BJ (cell line): ENCODE measurements at places on chromosomes 7 and 10.
A peak's percentile ranks its signal among the peaks of the same experiment; 100 is the strongest.

DNA sequence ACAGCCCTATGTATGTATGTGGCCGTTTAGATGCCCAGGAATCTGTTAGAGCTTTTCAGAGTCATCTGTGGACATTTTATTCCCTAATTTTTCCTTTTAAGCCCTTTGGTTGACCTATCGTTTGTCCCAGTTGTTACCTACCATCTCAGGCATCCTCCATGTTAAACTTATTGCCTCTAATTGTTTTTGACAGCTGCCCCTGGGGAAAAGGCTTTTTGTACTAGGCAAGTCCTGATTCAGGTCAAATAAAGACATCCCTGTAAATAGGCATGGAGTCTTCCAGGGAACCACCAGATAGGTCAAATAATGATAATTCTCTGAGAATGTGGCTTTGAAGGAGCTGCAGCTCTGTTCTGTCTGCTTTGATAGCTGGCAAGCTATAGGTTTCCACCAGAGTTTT is 87.7 kb upstream of the CYP26C1 start:
- no peak for DNase-seq

DNA sequence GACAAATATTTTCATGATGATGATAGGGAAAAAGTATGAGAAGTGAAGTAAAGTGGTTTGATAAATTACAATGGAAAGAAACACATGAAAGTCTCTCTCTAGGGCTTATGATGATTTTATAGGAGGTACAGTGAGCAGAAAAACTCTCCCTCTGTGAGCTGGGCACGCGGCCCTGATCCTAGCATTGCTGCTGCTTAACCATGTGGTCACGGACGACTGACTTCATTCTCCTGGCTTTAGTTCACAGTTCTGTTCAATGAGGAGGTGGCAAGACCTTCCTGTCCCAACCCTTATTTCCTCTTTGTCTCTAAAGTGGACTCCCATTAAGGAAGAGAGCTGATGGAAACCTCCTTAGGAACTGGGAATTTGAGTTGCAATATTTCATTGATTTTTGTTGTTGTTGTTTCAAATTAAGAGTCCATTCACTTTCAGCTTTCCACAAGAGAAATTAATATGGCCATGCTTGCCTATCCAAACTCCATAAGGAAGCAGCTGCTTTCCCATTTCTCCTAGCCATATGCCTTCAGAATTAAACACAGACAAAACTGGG is 8.2 kb upstream of the PON3 start:
- no peak for DNase-seq

GRCh38 chr10:128664729-128665128 is 538.5 kb upstream of the MKI67 start:
- no peak for DNase-seq

GRCh38 chr10:58291538-58292174 is 22.7 kb downstream of the CISD1 start:
- no peak for DNase-seq

- no peak for DNase-seq
Measured at GRCh38 chr10:31393844-31394243, 74.8 kb downstream of the ZEB1 start.

- no peak for DNase-seq
Measured at GRCh38 chr10:132364594-132364970, 32.4 kb upstream of the PWWP2B start.

- peak; percentile 82 for DNase-seq
Measured at GRCh38 chr10:52353960-52354394, 39.9 kb downstream of the DKK1 start.

GRCh38 chr7:40288827-40289226 is 154.0 kb downstream of the SUGCT start:
- DNase-seq = no peak

DNA sequence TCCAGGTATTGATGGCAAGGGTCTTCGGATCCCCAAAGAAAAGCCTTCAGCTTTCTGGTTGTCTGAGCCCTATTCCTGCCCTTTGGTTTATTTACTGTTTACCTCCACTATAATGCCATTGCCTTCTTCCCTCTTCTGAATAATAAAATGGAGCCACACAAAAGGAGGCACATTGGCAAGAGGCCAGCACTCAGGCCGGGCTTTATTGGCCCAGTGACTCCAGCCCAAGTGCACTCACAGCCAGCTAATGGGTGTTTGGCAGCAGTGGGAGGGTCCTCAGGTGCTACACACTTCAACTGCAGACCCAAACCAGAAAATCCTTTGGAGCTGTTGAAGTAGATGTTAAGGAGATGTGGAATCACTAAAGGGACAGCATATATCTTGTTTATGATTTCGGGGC is 336.0 kb downstream of the PLXNA4 start:
- DNase-seq = no peak

- DNase-seq = no peak
Measured at GRCh38 chr7:116052006-116052405, 21.4 kb upstream of the TFEC start.

DNA sequence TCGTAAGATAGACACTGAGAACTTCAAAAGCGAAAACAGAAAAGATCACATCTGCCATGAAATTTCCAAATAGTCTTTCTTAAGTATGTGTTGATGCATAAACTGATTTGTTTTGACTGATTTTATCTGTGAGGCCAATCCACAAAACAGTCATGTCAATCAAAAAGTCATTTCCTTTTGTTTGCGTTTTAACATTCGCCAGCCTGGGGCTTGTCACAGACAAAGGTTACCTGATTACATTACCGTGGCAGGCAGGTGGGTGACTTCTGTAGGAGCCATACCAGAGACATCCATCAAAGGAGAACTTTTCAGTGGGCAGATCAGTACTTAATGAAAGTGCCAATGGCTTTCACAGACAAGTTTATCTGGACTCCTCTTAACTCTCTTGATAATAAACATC is 45.5 kb upstream of the BET1 start:
- no peak for DNase-seq

- DNase-seq = no peak
Measured at GRCh38 chr7:94003446-94004023, 620 bp downstream of the BET1 start.

DNA sequence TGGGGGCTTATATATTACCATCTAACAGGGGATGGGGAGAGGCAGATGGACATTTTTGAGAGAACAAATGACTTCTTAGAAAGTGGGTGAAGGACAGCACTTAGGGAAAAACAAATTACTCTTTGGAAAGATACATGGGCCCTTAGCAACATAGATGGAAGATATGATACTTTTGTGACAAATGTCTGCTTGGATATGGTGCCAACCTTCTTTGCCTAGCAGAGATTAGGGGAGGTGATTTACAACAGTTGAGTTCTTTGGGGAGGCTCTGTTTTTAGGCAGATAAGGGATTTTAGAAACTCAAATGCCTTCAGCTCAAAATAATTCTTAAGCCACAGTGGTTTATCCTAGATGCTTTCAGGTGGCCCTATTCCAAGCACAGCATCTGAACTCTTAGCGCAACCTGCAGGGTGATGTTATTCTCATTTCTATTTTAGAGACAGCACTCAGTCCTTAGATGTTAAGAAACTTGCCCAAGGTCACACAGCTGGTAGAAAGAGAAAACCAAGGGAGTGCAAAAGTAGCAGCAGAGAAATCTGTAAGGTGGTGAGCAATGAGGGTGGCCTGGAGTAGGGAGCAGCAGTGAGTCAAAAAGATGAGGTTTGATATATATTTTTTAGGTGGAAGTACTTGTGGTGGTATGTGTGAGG is 75.1 kb upstream of the KMT2E start:
- DNase-seq = no peak

DNA sequence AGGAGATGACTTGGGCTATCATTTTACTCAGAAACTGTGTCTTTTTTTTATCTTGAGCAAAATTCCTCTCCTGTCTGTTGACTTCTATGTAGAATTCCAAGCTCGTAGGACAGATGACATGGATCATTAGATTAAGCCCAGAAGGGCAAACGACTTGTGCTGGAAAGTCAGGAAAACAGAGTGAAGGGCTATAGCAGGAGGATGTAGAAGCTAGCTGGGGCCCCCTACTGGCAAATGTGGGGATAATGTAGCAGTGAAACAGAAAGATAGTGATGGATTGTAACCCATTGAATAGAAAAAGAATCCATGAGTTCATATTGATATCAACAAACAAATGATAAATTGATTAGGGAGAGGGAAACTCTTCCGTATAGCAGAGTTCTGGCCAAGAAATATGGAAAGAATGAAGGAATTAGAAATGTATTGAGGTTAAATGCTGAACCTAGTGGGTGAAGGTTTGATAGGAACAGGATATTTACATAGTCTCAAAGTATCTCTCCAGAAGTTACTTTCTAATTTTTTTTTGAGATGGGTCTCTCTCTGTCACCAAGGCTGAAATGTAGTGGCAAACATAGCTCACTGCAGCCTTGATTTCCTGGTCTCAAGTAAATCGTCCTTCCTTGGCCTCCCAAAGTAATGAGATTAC is 103.6 kb downstream of the LYZL1 start:
- no peak for DNase-seq

GRCh38 chr7:77538281-77539212 is 1.5 kb downstream of the PTPN12 start:
- DNase-seq = peak; percentile 54
